ENCODE measurements at places on chromosomes 1 and 21. TPM values are rescaled to one million over a fixed set of nuclear protein-coding genes. Genes with fewer than 3 reads are reported as not detected.

The USP33 gene
- total RNA-seq, result 120 TPM

The LRRC7 gene
- 0.32 TPM for total RNA-seq

The KPRP gene
- total RNA-seq, result not detected

The S100A14 gene
- not detected for total RNA-seq

The LBR gene
- total RNA-seq, result 55.7 TPM

The ZNF593OS gene
- 0.32 TPM for total RNA-seq

DNA sequence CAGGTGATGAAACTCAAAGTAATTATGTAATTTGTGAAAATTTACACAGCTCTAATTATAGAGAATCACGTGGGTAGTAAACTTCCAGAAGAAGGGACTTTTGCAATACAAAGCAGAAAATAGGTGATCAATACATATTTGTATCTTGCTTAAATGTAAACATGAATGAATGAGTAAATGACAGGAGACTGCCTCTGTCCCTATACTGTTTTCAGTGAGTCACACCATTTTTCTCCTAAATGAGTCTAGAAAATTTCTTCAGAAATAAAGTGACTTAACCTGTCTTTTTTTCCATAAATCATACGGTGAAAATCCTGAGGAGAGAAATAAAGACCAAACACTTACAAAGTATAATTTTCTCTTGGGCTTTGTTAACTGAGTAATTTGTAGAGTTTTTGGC is 11.9 kb downstream of the RAP1A start:
- DNase-seq, result no peak

- DNase-seq, result no peak
Observed at GRCh38 chr1:217673387-217673786, 42.2 kb downstream of the SPATA17 start.

- DNase-seq, result no peak
Observed at GRCh38 chr1:78703806-78704205, 54.2 kb downstream of the IFI44 start.

- DNase-seq, result peak; percentile 13
Observed at GRCh38 chr21:45887120-45887611, 94.4 kb upstream of the COL6A1 start.

DNA sequence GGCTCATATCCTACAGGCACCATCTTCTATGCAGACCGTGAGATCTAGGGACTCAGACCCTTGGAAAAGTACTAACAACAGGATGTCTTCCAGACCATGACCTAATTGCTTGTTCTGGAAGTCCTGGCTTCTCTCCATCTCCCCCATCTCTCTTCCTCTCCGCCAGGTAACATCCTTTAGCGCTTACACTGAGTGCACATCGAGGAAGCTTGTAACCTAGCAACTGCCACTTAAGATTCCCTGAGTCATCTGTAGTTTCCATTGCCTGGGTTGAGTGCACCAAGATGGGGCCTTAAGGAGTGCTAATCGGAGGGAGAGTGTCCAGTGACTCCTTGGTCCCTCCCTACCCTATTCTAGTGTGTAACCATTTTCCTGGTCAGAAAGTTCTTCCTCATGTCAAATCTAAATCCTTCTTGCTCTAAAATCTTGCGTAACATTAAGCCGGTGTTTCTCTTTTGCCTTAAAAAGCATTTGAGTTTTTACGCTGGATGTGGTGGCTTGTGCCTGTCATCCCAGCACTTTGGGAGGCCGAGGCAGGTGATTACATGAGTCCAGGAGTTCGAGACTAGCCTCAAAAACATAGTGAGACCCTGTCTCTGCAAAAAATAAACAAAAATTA is 9.7 kb downstream of the KLHDC8A start:
- DNase-seq, result no peak

All from fibroblast of villous mesenchyme (primary cell).